ENCODE measurements at places on chromosomes 12 and 14.
A peak's percentile ranks its signal among the peaks of the same experiment; 100 is the strongest.

GRCh38 chr14:50383618-50384225 lies 13.0 kb downstream of the CDKL1 start:
- no peak for DNase-seq

DNA sequence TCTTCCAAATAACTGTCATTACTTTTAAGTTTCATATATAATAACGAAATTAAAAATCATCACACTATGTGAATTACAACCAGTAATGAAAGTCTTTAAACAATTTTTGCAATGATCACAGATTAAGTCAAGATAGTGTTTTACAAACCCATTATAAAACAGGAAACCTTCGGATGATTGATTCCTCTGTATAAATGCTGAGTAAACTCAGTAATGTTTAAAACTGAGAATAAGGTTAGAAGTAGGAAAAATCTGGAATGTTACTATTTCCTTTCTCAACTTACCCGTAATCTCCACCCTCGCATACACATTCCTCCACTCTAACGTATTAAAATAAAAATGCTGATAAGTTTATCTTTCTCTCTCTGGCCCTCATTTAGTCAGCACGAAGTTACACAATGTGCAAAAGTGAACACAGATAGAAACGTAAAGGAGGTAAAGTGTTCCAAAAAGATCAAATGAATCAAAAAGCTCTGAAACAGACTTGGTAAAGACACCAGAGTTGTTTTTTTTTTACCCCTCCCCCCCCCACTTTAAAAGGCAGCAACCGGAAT lies 1.6 kb downstream of the ZFC3H1 start:
- no peak for DNase-seq

GRCh38 chr12:109100741-109101140 lies 3.3 kb downstream of the UNG start:
- DNase-seq, result no peak

GRCh38 chr14:93977790-93978581 lies 1.6 kb upstream of the ASB2 start:
- DNase-seq, result no peak

DNA sequence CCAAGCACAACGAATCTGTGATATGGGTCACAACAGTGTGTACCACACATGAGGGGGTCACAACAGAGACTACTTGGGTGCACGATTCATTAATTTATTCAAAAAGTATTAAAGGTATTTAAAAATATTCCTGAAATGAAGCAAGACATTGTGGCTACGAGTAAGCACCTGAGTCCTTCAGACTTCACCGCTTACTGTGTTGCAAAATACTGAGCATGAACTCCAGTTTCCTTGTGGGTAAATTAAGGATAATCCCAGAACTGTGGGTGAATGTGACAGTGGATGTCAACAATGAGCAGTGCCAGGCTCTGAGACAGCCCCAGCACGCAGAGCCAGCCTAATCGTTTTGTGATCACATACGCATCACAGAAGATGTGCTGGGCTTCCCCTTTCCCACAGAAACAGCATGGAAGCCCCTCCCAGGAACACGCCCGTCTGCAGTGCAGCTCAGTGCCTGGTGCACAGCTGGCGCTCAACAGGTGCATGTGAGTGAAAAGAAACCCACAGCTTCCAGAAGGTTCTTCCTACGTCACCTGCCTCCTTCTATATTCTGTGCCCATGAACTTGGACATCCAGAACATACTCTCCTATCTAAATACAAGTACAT lies 29.1 kb downstream of the CDC42BPB start:
- DNase-seq, result no peak

- peak; percentile 19 for DNase-seq
Observed at GRCh38 chr12:65696227-65696626, 128.1 kb upstream of the HMGA2 start.

- no peak for DNase-seq
Observed at GRCh38 chr12:84016956-84017355, 895.6 kb downstream of the SLC6A15 start.
